ENCODE measurements at places on chromosomes 13 and 19.

DNA sequence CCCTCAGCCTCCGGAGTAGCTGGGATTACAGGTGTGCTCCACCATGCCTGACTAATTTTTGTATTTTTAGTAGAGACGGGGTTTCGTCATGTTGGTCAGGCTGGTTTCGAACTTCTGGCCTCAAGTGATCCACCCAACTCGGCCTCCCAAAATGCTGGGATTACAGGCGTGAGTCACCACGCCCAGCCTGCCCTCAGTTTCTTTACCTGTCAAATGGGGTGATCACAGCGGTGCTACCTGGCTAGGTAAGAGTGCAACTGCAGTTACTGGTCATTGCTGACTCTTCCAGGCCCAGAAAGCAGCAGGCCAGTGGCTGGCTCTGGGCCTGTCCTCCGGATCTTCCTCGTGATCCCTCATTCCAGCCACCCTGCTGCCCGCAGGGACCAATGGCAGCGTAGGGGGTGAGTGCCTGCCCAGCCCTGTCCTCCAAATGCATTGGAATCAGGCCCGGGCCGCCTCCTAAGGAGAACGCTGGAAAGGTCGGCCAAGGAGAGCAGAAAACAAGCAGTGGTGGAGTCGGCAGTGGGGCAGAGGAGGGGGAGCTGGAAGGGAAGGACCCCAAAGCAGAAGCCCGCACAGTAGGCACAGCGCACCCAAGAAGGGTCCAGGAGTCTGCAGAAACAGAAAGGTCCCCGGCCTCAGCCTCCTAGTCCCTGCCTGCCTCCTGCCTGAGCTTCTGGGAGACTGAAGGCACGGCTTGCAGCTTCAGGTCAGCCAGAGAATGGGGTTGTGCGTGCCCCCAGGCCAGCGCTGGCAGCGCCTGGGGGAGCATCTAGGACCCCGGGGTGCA is 1.8 kb upstream of the SLC27A1 start:
- no peak for DNase-seq

DNA sequence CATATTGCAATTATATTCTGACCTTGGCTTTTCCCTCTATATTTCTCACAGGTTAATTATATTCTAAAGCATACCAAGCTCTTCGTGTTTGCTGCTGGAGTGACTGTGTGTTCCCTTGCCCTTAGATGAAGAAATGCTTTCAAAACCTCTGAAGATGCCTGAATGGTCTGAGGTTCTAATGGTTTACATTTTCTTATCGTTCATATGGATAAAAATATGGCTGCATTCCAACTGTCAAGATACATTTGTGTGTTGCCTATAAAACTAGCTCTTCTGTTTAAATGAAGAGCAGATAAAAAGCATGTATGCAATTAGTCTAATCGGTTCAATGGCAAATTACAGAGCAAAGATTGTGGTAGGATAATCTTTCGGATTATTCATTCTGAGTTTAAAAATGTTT is 68.4 kb upstream of the ANKRD10 start:
- no peak for DNase-seq

GRCh38 chr13:32019612-32020233 is 11.9 kb upstream of the FRY start:
- DNase-seq, result no peak

- DNase-seq, result no peak
These were observed 278.5 kb downstream of the DCT start for GRCh38 chr13:94201022-94201421.

DNA sequence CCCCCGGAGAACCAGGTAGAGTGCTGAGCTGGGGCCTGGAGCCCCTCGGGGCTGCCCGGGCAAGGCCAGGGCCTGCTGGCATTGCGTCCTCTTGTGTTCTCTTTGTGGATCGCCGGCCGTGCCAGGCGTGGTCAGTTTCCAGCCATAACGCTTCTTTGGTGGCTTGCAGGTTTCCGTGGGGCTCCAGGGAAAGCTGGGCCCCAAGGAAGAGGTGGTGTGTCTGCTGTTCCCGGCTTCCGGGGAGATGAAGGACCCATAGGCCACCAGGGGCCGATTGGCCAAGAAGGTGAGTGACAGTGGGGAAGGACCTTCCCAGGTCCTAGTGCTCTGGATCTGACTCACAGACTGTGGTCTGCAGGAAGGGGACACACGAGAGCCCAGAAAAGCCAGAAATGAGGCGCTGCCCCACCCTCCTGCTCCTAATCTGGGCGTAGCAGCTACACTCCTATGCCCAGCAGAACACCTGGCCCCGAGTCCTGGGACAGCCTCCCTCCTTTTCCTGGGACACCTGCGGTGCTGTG is 57.5 kb downstream of the RAB20 start:
- DNase-seq, result no peak

DNA sequence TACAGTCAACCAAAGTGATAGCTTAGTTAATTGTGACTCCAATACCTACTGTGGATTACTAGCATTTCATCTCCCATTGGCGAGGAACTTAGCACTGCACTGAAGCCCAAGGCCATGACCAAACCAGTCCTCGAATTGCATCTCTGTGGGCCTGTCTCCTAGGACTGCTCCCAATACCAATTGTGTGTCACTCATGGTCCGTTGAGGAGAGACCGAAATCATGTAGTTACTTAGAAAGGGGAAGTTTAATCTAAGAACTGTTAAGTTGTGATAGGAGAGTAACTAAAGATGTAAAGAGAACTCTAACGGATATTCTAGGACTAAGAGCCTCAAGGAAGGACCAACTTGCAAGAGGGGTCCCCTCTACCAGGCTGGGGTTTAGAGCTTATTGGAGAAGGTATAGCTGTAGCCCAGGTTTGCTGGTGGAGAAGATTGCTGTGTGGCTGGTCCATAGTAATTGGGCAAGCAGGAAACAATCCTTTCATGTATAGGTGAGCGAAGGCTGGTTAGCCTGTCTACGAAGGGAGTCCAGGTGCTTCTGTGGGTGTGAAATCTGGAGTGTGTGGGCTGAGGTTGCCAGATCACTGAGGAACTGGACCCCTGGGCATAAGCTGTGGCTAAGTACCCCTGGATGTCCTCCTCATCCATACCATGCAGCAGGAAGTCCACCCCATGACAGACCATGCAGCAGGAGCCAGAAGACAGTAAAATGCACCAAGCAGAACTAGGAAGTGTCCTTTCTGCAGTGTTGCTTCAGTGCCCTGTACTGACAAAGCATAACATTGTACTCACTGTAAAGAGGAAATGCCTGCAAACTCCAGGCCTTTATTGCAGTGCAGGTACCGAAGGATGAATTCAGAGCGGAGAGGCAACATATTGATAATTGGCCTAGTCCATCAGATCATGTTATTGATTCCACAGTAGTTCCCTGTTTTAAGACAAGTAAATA is 30.8 kb downstream of the DNAJC3 start:
- no peak for DNase-seq

GRCh38 chr19:49687150-49687549 is 2.2 kb upstream of the ADM5 start:
- no peak for DNase-seq

- DNase-seq, result no peak
These were observed 186.6 kb downstream of the ZNF536 start for GRCh38 chr19:30558793-30559192.

DNA sequence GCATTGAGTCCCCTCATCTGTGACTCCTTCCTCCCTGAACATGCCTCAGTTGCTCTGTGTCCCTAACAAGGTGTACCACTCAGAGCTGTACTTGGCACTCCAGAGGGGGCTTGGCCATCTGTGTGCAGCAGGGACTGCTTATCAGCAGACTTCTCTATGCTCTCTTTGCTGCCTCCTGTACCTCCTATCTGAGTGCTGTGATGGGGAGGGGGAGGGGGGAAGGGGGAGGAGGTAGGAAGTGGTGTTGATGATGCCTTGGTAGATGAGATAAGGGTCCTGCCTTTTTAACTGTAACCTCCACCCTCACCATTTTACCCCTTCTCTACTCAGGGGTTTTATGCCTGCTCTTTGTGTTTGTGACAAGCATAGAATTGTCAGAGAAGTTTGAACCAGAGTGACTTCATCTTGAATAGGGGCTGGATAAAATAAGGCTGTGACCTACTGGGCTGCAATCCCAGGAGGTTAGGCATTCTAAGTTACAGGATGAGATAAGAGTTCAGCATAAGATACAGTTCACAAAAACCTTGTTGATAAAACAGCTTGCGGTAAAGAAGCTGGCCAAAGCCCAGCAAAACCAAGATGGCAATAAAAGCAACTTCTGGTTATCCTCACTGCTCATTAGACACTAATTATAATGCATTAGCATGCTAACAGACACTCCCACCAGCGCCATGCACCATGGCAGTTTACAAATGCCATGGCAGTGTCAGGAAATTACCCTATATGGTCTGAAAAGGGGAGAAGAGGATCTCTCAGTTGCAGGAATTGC is 13.2 kb downstream of the PCDH8 start:
- DNase-seq, result no peak

Measured in activated CD4-positive, alpha-beta T cell treated with anti-CD3 and anti-CD28 coated beads, Interleukin-2, amount 50 U/mL, for 1 hour (primary cell).